ENCODE measurements at places on chromosomes 1 and 21.

GRCh38 chr1:230401101-230401500, 25.0 kb downstream of the PGBD5 start:
- DNase-seq, result no peak

GRCh38 chr1:147111381-147112130, 60.7 kb downstream of the PRKAB2 start:
- DNase-seq, result no peak

DNA sequence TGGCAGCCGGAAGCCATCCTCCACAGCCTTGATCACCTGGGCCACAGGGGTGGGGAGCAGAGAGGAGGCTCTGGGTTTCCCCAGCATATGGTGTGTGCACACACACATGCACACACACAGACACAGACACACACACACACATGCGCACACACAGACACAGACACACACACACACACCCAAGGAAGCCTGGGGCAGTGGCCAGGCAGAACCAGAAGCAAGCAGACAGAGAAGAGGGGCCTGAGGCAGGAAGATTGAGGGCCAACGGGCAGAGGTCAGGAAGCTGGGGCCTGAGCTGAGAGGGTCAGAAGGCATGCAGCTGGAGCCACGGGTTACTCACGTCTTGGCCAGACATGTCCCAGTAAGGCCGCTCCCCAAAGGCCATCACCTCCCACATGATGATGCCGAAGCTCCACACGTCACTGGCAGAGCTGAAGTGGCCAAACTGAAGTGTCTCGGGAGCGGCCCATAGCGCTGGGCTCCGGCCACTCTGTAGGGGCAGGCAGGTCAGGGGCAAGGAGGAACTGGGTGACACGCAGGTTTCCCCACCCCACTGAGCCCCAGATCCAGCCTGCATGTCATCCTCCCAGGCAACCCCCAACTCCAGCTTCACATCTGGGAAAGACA, 27.4 kb downstream of the CDCA8 start:
- DNase-seq, result no peak

GRCh38 chr1:61011561-61012263, 70.6 kb upstream of the NFIA start:
- no peak for DNase-seq

- DNase-seq, result no peak
Observed at GRCh38 chr1:32900956-32901822, at the start of gene TMEM54. Gene TMEM54 (minus strand): TSS chr1:32901389. CDS start chr1:32901238, 151 bp downstream.

GRCh38 chr1:155141749-155142148, 1.4 kb upstream of the DPM3 start:
- no peak for DNase-seq
